Activated CD8-positive, alpha-beta memory T cell treated with anti-CD3 and anti-CD28 coated beads for 1 hour (primary cell): ENCODE measurements at places on chromosomes 4 and X.

GRCh38 chr4:99389606-99390005 is 37.1 kb upstream of the ADH1C start:
- DNase-seq = no peak

GRCh38 chr4:180099957-180100356 is 2143.2 kb upstream of the TENM3 start:
- DNase-seq = no peak

DNA sequence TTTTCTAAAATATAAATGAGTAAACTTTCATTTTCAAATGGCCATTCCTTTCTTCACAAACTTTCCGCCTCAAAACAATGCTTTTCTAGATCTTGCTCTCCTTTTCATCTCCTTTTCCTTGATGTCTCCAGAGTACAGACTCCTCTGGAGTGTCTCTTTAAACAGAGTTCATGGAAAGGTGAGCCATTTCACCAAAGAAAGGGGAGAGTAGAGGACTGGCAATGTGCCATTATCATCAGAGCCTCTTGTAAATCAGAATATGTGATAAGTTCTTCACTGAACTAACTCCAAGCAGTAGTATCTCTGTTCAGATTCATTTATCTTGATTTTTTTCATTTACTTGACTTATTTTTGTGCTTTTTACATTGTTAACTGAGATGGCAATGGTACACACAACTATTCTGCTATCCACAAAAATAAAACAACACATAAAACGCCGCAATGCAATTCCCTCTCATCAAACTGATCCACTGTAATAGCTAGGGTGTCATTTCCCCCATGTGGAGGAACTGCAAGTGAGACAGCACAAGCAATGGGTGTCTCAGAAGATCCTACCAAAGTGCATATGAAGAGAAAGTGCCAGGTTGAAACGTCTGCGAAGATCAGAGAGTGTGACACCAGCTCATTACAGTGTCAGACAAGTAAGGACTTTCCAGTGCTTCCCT is 125.4 kb downstream of the RASL11B start:
- no peak for DNase-seq

DNA sequence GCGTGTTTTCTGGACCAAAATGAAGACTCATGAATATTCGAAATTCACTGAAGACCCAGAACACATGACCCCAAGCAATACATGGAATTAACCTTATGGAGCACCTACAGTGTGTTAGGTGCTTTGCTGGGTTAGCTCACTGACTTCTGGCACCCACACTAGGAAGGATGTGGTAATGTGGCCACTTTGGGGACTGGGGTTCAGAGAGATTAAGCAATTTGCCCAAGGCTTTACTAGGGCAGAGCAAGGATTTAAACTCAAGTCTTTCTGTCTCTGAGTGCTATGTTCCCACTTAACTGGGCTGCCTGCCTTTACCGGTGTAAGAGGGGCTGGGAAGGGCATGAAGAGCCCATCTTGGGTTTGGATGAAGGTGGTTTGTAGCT is 162.0 kb upstream of the ATP6AP2 start:
- no peak for DNase-seq

- DNase-seq = no peak
Measured at GRCh38 chrX:134020910-134021309, 35.5 kb upstream of the GPC3 start.

GRCh38 chrX:137041329-137041728 is 7.5 kb upstream of the GPR101 start:
- DNase-seq = no peak

DNA sequence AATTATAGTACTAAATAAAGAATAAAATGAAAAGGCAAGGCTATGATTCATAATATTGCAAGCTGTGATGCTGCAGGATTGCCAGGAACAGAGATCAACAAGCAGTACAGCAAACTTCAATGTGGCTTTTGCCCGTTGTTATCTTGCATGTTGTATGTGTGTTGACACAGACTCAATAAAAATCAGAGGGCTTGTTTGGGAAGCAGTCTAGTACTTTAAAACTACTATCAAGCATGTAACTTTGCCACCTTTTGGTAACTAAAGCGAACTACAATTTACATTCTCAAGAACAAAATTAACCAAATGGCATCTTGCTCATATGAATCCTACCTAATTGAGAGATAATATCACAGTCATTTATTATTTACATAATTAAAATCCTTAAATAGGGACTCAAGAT is 79.8 kb upstream of the GPM6A start:
- DNase-seq = no peak

- no peak for DNase-seq
Measured at GRCh38 chr4:13917015-13917414, 289.5 kb upstream of the BOD1L1 start.

GRCh38 chr4:73617256-73617655 is 3.0 kb downstream of the RASSF6 start:
- no peak for DNase-seq

DNA sequence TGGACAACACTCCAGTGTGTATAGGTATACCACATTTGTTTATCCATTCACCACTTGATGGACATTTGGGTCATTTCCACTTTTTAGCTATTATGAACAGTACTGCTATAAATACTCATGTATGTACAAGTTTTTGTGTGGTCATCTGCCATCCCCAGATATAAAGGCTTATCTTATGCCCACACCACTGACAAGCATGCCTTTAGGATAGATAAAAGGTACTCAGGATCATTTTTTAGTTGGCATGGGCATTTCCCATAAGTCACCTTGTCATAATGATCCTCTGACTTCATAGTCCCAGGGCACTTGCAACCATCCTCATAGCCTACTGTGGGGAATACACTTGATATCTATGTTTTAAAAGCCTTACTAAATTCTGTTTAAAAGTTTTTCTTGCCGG is 6.3 kb downstream of the AWAT1 start:
- DNase-seq = no peak

DNA sequence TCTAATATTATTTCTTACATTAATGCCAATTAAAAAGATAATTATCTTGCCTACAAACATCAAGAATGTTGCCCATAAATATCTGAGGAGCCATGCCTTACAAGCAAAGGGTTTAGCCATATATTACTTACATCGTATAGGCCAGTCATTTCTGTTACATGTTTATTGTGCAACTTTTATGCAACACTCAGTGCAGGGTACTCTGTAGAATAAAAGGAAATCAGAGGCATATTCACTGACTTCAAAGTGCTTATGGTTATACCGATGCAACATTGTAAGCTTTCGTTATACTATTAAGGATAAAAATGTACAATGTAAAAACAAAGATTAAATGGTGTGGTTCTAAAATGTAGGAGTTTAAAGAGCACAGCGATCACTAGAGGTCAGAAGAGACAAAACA is 315.9 kb downstream of the PCDH10 start:
- no peak for DNase-seq

- DNase-seq = no peak
Measured at GRCh38 chr4:28267166-28267565, 1406.5 kb downstream of the STIM2 start.

DNA sequence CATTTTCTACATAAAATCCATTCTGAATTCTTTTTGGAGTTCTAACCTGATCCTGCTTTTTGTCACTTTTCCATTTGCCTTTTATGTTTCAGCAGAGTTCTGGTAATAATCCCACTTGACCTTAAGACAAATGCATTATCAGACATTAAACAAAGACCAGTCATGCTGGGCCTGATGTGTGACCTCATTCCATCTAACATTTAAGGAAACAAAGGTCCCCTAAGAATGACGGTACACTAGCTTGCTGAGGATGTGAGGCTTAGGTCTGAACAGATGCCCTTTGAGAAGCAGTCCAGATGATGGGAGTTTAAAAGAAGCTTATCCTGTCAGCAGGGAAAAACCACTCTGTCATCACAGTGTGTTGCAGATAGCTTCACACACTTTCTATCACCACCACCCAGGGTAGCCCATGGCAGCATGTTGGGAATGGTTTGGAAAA is 38.1 kb upstream of the PDE5A start:
- DNase-seq = no peak

DNA sequence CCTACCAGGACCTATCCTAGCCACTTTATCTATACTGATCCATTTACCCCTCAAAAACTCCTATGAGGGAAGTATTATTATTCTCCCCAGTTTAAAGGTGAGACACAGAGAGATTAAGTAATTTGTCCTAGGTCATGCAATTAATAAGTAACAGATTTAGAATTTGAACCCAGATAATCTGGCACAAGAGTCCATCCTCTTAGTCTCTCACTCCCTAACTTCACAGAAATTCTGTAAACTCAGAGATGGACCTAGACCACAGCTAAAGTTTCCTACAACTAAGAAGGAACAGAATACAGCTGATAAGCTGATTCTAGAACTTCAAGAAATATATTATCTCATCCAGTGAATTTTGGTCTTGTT is 58.7 kb downstream of the TEC start:
- no peak for DNase-seq

DNA sequence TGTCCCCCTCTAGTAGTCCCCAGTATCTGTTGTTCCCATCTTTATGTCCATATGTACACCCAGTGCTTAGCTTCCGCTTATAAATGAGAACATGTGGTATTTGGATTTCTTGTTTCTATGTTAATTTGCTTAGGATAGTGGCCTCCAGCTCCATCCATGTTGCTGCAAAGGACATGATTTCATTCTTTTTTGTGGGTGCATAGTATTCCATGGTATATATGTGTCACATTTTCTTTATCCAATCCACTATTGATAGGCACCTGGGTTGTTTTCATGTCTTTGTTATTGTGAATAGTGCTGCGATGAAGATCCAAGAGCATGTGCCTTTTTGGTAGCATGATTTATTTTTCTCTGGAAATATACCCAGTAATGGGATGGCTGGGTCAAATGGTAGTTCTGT is 6.3 kb downstream of the RAP1GDS1 start:
- DNase-seq = no peak

- no peak for DNase-seq
Measured at GRCh38 chr4:139665690-139666529, at the start of gene MGST2. TSS of gene MGST2 (plus strand) at chr4:139665819. CDS start at chr4:139666020, 201 bp downstream.

DNA sequence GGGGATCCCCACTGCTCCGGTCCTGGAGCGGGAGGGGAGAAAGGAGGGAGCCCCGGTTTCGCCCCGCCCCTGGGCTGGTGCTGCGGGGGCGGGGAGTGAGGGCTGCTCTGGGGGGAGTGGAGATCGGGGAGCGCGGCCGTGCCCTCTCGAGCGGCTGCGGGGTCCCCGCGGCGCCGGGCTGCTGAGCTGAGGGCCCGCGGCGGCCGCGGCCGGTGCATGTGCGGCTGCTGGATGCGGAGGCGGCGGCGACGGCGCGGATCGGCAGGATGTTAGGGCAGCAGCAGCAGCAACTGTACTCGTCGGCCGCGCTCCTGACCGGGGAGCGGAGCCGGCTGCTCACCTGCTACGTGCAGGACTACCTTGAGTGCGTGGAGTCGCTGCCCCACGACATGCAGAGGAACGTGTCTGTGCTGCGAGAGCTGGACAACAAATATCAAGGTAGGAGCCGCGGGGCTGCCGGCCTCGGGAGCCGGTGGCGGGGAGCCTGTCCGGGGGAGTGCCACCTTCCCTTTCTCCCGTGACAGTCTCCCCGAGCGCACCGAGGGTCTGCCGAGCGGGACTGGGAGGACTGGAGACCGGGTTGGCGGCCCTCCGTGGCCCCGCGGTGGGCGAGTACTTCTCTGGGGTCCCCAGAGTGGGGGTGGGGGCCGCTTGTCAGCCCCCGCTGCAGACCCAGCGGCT is at the start of gene ING2:
ING2 (plus strand) TSS at position 129 of the 681 bp plus-strand sequence; CDS start at position 267, 138 bp downstream.
- DNase-seq = peak; percentile 33

DNA sequence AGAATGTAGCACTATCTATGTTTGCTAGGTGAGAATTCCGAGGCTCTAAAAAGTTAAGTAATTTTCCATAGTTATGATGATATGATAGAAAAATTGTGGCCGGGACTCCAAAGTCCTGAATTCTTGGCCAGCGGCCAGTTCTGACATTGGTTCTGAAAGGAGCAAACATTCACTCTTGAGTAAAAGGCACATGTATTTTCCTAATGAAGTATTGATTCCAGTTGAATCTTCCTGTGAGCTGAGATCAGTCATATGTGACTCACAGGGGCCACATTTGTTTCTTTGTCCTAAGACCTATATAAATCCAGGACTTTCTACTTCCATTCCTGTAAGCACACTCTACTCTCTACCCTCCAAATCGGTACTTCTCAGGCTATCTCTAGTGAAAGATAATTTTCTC is 349.9 kb downstream of the BMPR1B start:
- DNase-seq = no peak

DNA sequence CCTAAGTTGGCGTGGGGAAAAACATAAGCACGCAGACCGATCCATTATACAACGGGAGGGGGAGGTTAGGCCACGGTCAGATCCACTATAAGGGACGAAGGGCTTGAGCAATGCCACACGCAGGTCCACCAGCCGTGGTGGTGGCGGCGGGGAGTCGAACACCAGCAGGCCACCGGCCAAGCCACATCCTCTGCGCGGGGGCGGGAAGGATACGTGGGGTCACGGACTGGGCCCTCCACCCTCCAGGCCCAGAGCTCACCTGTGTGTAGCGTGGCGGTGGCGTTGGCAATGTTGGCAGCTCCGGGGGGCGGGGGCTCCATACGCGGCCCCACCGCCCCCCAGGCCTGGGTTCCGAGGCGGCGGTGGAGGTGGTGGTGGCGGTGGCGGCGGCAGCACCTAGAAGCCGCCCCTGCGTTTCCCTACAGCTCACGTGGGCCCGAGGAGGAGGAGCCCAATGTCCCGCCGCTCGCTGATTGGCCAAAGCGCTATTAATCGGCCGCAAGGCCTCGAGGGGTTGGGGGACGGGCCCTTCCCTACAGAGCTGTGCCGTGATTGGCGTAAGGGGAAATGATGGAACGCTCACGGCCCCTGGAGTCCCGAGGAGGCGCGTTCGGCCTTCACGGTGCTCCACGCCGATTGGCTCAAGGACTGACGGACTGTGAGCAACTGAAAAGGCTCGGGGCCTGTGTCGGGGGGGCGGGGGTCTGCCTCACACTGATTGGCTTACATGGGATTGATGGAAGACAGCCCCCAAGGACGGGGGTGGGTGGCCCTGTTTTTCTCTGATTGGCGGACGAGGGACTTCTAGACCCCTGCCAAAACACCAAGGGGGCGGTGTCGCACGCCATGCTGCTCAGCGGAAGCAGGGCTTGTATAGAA is at the start of gene ELK1:
ELK1 (minus strand) TSS at position 400 of the 879 bp plus-strand sequence. CDS start 9,122 bp downstream, outside the sequence.
- peak; percentile 71 for DNase-seq

DNA sequence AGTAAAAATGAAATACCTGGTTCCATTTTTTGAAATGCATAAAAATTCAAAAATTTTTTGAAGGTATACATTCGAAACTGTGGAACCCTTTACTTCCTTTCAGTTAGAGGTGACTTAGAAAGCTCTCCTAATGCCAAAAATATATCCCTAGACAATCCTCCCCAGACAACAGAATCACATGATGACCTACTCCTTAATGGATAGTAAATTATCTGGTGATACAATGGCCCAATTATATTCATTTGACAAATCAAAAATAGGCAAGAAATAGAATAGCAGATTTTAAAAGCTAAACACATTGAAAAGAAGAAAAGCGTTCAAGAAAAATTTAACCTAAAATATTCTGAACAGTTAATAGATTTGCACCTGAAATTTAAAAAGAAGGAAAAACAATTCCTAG is 3.5 kb upstream of the UGT2A2 start:
- no peak for DNase-seq

DNA sequence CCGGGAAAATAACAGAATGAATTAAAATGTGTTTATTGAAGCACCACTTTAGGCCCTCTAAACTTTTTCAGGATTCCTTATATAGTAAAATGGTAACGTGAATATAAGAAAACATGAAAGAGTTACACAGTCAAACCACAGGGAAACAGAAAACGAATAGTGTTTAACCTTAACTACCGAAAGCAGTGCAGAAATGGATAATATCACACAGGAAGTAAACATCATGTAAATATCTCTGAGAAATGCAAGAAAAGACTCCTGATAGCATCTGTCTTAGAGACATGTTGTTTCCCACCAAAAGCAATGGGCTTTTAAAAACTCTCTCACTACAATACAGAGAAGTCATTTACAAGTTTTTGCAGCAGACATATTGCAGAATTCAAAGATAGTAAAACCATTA is 323.9 kb upstream of the CXXC4 start:
- no peak for DNase-seq

GRCh38 chr4:146417822-146418221 is 103.9 kb downstream of the SLC10A7 start:
- no peak for DNase-seq
